GM12864 (cell line): ENCODE measurements at places on chromosomes 12 and 14.

DNA sequence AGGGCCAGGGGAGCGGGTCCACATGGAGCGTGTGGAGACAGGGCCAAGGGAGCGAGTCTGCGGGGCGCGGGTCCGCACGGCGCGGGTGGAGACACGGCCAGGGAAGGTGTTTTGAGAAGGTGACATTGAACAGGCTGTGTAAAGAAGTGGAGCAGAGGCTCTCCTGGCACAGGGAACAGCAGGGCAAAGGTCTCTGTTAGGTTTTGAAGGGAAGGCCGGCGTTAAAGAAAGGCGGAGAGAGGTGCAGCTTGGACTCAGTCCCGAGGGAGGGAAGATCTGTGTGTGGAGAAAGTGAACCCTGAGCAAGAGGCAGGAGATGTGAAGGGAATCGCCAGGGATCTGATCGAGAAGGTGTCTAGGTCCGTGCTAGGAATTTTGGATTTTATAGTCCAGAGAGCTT is 1.8 kb downstream of the PXMP2 start:
- no peak for DNase-seq

- DNase-seq: no peak
Measured at GRCh38 chr12:108098374-108098773, 30.7 kb upstream of the WSCD2 start.

DNA sequence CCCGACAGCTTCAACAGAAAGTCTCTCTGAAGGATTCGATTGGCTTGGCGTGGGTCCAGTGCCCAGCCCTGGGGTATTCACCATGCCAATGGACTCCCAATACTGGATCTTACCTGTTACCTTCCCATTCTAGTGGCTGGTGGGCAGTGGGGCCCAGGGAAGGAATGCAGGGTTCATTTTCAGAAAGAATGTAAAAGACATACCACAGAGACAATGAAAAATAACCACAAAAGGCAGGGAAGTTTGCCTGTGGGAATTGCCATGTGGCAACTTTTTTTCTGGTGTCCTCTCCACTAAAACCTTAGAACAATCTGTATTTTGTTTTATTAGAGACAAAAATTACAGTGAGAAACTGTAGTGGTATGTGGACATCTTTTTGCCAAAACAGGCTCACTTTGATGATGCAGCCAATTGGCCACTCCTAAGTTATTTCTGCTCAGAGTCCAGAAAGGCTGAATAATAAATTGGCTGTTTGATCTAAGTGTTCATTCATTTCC is 55.2 kb downstream of the PTGER2 start:
- no peak for DNase-seq

- DNase-seq: no peak
Measured at GRCh38 chr14:51207621-51208020, 32.4 kb upstream of the TMX1 start.

- DNase-seq: no peak
Measured at GRCh38 chr14:26598672-26599131, 869 bp upstream of the NOVA1 start.

DNA sequence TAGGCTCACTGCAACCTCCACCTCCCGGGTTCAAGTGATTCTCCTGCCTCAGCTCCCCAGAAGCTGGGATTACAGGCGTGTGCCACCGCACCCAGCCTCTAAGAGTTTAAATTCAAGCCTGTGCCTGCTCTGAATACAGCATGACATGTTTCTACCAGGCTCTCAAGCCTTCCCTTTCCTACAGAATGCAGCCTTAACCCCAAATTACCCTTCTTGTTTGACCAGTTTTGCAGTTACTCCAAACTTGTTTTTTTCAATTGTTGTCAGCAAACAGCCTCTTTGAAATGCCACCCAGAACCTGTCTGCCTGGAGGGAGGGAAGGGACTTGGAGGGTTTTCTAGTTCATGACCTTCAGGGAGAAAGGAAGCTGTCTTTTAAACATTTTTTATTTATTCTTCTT is 15.4 kb downstream of the GLTP start:
- DNase-seq: no peak

DNA sequence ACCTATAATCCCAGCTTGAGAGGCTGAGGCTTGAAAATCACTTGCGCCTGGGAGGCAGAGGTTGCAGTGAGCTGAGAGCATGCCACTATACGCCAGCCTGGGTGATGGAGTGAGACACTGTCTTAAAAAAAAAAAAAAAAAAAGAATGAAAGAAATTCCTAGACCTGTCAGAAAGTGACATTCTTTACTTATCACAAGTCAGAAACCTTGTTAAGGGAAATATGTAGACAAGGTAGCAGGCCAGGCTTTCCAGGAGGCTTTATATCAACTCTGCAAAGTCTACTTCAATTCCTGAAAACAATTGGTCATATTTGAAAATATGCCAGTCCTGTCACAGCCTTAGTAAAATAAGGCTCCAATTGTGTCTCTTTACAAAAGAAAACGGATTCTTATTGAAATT is 19.1 kb upstream of the MMP19 start:
- no peak for DNase-seq

- DNase-seq: no peak
Measured at GRCh38 chr12:109796057-109796456, 37.1 kb downstream of the TRPV4 start.

DNA sequence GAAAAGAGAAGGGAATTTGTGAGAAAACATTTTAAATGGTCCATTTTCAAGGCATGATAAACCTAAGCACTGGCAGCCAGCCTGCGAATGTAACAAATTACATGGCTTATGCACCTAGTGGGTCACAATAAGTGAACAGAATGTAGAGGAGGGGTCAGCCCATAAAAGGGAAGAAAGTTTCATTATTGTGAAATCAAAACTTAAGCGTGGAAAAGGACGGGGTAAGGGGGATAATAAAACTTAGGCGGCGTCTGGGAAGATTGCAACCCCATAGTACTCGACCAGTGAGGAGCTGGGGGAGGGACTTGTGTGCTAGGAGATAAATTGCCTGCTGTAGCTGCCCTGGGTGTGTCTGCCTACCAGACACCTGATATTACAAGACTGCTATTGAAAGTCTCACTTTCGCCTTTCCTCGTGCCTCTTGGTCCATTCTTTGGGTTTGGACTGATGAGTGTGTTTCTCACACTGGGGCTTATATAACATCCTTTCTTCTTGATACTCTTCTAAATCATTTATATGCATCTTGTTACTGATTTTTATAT is 40.6 kb downstream of the ZDHHC17 start:
- DNase-seq: no peak

DNA sequence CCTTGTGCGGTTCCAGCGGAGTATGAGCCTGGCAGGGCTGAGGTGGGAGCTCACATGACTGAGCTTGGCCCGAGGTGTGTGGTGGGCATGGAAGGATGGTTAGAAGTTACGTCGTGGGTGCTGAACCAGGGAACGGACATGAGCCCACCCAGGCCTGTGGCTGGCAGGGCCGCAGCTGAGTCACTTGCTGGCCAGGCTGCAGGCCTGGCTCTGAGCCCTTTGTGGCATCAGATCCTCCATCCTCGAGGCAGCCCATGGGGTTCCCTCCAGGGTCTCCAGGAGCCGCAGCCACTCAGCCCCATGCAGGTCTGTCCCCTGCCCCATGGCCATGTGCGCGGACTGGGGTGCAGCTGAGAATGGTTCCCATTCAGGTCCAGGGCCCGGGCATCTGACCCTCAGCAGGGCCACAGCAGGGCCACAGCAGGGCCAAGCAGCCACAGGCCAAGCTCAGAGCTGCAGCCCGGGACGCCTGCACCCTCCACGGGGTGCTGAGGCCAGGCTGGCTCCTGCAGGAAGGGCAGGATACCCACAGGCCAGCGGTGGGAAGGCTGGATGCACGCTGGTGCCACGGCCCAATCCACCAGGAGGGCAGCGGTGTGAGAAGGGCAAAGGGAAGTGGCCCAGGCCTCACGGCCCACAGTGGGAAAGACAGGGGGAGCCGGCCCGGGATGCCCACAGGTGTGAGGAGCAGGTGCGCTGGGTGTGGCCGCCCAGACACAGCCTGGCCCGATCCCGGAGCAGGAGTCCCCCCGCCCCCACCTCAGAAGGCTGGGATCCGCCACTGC is 26.3 kb upstream of the ULK1 start:
- DNase-seq: no peak

GRCh38 chr12:100372853-100373640 is 16.2 kb downstream of the SLC17A8 start:
- no peak for DNase-seq

GRCh38 chr12:76450690-76451089 is 102.5 kb upstream of the BBS10 start:
- no peak for DNase-seq

DNA sequence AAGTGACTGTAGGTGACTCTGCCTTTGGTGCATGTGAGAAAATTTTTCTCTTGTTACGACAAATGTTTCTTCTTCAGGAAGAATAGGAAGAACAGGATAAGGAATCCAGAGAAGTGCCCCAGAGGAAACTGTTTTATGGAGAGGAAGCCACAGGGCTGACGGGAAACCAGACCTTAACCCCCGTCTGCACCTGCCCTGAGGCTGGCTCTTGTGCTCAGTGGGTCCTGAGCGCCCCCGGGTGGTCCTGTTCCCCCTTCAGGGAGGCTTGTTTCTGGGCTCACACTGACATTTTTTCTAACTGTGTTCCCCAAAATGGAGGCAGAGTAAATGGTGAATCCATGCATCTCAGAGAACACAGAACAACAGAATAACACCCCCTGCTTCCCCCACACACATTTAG is 691.8 kb downstream of the TMEM121 start:
- no peak for DNase-seq

DNA sequence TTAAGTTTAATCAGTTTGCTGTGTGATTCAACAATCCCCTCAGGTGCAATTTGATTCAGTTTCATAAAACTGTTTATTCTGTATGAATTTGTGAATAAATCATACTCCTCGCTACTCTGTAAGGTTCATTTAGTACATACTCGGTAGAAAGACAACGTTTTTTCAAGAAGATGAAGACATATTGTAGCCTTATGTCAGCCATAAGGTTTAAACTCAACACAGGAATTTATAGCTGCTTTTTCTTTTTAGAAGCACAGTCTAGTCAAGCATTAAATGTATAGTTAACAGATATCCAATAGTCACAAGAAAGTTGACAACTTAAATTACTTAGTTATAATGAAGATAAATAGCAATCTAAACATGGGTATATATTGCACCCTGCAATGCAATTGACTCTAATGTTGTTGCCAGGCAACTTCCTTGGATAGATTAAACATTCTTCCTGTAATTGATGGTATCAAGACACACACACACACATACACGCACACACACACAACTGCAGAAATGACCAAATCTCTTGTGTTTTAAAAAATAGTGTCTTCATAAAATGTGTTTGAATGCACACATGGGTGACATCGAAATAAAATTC is 151.5 kb upstream of the MGAT4C start:
- DNase-seq: no peak

GRCh38 chr12:52036587-52037171 is 14.6 kb upstream of the NR4A1 start:
- no peak for DNase-seq

DNA sequence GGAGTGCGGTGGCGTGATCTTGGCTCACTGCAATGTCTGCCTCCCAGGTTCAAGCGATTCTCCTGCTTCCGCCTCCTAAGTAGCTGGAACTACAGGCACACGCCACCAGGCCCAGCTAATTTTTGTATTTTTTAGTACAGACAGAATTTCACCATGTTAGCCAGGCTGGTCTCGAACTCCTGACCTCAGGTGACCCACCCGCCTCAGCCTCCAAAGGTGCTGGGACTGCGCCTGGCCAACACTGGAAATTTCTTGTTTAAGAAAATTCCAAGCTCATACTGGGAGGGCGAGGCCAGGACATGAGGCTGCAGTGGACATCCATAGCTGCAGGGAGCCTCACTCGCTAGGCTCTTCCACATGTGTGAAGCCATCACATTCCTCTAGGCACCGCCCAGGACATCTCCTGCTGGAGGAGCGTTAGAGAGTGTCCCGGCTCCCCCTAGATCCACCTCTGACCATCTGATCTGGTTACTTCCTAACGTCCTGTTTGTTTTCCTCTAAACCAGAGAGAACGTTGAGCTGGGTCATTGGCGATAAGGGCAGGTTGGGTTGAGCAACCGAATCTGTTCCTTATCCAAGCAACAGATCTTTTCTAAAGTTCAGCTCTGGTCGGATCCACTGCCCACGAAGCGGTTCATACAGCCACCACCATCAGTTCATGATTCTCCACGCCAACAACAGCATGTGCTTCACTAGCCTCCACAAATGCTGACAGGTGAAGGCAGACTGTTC is 108.2 kb upstream of the MED13L start:
- no peak for DNase-seq

DNA sequence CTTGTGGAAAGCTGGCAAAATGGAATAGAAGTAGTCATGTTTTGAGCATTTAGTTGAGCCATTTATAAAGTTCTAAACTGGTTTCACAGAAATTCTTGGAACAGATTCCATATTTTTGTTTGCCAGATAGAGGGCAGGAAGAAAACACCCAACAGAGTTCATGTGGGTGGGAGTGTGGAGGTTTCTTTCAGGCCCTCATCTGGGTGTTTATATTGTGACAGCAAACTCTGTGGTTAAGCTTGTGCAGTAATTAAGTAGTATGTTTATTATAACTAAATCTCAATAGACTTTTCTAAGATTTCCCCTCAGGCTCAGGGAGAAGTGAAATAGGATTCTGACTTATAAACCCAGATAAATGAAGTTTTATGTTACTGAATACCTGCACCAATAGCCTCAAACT is 57.4 kb downstream of the SPPL3 start:
- DNase-seq: no peak
